ENCODE measurements at places on chromosomes 7 and 10.

DNA sequence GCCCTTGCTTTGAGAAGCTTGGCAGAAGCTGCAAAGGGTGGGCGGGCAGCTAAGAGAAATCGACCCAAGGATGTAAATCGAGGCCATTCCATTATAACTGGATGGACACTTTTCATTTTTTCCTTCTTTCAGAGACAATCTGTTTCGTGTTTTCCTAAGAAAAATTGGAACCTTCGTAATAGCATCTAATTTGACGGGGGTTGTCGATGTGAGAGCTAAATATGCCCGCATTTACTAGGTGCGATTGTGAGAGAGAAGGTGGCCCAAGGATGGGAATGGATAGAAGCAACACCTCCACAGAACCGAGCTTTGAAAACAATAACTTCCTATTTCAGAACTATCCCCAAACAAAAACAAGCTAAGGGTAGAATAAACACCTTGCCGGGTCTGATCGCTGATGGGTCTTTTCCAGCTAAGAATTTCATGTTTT, 848 bp upstream of the HOXA4 start:
- DNase-seq: no peak

DNA sequence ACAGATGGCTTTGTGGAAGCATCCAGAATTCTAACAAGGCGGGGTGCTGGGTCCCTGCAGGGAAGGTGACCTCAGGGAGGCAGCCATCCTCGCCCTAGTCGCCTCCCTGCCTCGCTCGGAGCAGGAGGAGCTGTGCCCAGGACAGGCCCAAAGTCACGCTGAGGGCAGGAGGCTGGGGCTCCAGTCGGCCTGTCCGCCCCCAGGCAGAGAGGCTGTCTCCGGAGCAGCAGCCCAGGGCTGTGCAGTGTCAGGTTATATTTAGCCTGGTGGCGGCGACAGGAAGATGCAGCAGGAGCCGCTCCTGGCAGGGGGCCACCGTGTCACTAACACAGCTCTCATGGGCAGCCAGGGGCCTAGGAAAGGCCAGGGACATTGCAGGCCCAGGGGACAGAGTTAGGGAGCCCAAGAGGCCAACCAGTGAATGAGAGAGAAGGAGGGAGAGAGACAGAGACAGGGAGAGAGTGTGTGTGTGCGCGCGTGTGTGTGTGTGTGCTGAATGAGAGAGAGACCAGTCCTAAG, 13.5 kb downstream of the KCNH2 start:
- no peak for DNase-seq

GRCh38 chr10:102931643-102932042, 13.5 kb downstream of the CNNM2 start:
- DNase-seq: no peak

- no peak for DNase-seq
Measured at GRCh38 chr10:53162856-53163255, 390.3 kb upstream of the MBL2 start.

DNA sequence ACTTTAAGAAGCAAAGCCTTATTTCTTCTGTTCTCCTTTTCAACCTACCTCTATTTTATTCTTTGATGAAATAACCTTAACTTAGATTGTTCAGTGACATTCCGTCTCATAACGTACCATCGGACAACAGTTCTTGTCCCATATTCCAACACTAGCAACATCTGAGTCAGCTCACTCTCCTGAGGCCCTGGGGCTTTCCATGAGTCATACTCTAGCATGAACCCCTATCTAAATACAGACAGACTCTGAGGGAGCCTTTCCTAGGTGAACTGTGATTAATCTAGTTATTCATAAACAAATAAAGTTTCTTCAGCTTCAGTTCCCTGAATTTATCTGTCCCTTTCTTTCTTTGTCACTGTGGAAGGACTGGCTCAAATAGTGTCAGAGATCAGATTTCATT, 168.7 kb upstream of the LYZL1 start:
- no peak for DNase-seq

DNA sequence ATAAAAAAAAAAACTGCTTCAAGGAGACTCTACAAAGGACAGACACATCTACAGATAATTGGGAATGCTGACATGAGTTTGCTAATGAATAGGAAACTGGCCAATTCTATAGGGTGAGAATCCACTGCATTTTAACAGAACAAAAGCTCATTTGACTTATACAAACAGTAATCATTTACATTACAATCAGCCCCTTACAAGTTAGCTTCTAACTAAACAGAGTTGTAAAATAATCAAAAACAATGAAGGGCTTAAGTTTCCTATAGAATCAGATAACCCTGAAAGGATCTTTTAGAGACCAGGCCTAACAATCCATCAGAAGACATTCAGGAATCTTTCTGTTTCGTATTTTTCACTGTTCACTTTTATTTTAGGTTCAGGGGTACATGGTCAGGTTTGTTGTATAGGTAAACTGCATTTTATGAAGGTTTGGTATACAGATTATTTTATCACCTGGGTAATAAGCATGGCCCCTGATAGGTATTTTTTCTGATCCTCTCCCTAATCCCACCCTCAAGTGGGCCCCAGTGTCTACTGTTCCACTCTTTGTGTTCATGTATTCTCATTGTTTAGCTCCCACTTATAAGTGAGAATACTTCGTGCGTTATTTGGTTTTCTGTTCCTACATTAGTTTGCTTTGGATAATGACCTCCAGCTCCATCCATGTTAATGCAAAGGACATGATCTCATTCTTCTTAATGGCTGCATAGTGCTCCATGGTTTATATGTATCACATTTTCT, 131.3 kb upstream of the NOBOX start:
- no peak for DNase-seq

DNA sequence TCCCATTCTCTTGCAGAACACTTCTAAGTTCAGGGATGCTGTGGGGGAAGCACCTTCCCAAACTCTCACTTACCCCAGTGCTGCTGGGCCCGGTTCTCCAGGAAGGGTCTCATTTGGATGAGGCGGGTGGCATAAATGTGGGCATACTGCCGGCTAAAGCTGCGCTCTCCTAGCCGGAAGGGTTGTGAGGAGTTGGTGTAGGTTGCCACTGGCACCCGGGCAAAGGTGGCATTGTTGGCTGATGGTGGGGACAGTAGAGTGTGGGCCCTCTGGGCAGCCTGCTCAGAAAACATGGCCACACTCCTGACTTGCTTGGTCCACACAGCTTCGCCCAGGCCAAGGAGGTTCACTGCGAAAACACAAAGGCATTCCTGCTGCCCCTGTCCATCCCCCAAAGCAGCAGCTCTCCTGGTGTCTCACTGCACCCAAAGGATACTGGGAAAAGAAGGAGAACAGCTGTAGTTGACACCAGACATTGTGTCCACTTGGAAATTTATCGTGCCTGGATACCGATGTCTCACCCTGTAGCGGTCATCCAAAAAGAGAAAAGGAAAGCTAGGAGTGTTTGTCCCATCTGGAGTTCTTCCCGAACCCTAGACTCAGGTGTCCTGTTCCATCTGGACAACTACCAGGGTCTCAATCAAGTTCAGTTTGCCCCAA, 1.5 kb downstream of the POLD2 start:
- no peak for DNase-seq

DNA sequence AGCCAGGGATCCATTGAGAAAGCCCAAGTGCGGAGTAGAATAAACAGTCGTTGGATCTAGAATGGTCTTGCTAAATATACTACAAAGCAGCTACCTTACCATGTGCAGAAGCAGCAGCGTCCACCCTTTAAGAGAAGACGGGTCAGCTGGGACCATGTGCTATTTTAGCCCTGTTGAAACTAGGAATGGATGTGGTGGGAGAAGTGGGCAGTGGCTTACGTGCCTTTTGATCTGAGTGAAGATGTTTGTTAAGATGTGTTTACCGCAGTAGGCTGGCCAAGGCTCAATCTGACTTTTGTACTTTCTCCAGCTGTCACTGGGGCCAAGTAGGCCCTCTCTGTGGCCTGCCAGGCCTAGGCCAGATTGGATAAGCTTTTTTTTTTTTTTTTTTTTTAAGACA, 9.2 kb downstream of the HABP2 start:
- no peak for DNase-seq

DNA sequence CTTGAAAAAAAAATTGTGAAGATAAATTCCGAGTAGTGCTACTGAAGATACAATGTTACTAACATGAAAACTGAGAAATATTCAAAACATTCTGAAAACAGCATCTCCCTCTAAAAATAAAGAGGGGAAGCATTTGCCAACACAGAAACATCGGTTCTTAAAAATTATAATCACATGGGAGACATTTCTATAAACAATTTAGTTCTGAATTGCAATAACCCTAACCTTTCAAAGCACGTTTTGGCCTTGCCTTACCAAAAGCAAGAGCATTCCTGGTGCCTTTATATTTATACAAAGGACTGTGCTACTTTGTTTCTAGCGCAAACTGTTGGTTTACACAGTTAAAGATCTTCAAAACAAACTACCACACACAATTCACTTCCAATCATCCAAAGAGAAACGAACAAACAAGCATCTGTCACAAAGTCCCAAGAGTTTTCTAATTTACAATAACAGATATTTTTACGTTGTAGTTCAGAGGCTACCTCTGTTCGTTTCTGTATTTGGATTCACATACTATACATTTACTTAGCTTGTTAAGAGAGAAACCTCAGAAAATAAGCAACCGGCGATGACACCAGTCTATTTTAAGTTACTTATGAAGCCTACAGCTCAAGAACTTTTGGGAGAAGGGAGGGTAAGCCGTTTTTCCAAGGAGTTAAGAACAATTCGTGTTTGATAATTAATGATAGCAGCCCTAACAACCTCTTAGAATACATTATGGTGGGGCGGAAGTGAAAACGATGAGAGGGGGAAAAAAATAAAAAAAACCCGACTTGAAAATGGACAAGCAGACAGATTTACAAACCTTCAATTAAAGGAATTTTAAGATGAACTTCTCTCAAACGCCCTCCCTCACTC, 1.3 kb downstream of the ABI1 start:
- no peak for DNase-seq

DNA sequence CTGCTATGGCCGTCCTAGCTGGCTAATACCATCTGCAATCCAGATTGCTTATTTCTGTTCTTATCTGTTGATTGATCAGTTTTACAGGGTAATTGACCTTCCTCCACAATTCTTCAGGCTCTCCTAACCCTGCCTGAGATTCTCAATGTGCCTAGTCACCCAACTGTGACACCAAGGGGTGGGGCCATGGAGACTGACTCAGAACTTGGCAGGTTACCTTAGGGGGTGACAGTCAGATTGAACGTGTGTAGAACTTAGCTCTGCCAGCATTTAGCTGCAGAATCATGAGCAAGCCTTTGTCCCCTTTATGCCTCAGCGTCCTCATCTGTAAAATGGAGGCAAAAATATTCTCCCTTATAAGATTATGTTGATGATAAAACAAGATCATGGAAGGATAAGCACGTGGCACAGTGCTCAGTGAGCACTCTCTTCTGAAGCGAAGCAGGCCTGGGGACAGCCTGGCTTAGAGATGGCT, 19.1 kb upstream of the LEP start:
- no peak for DNase-seq

GRCh38 chr7:49878627-49879026, 105.2 kb downstream of the VWC2 start:
- DNase-seq: no peak

DNA sequence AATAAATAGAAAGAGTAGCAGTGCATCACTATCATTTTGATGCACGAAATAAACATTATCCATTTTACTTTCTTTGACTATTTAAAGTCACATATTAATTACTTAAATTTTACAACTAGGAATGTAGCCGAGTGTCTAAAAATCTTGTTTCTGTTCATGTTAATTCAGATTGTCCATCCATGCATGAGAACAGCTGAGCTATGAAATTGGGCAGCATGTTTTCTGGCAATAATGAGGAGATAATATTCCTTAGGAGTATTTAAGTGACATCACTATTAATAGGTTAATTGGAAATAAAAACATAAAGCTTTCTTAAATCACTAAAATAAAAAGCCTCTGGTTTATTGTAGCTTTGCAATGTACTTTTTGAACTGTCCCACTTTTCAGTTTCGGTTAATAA, 293.8 kb downstream of the PHTF2 start:
- no peak for DNase-seq

DNA sequence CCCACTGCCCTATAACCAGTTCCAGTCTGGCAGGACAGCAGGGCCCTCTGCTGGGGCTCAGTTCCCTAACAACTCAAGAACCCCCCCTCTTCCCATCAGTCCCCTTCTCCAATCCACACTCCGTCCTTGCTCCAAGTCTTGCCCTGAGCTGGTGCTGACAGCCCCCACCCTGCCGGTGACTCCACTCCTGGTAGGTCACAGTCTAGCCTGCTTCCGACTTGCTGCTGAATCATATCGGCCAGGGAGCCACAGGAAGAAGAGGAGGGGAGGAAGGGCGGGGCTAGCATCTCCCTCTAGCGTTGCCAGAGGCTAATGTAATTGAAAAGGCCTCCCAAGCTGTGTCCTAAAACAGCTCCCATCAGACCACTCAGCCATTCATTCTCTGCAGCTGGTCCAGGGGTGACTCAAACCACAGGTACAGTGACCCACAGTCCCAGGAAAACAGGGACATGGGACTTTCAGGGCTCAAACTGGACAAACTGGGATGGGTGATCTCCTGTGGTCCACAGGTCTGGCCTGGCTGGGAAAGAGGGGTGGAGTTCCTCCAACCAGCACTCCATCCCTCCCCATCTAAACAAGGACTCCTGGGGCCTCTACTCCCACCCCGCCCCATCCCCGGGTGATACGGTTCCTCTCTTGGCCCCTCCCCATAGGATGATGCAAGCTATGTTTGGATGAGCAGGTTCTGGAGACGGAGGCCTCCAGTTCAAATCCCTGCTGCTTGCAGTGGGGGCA, 158.8 kb downstream of the SH3PXD2A start:
- DNase-seq: peak; percentile 52

DNA sequence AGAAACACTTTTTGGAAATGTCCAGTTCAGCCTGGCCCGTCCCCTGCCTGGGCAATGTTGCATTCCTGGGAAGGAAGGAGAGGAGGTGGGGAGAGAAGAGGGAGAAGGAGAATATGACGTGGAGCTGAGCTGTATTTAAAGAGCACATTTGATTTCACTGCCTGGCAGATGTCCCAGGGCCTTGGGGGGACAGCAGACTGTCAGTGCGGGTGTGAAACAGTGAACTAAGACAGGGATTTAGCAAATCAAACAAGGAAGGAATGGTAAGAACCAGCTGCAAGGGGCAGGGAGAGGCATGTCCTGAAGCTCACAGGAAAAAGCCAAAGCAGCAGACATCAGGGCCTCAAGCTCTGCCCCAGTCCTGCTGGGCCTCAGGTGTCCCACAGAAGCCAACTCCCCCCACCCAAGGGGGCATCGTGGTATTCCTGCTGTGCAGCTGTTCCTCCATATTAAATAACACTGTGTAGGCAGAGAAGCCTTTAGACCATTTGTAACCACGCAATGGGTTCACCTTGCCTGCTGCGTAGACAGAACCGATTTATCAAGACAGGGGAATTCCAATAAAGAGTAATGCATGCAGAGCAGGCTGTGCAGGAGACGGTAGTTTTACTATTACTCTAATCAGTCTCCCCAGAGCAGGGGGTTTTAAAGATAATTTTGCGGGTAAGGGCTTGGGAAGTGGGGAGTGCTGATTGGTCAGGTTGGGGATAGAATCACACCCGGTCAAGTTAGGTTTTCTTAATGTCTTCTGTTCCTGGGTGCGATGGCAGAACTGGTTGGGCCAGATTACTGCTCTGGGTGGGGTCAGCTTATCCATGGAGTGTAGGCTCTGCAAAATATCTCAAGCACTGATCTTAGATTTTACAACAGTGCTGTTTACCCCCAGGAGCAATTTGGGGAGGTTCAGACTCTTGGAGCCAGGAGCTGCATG, 18.3 kb downstream of the LEP start:
- DNase-seq: no peak

Data from stimulated activated CD4-positive, alpha-beta T cell treated with anti-CD3 and anti-CD28 coated beads, TNF-alpha, amount 100 ng/mL, for 24 hours (primary cell).